ENCODE measurements at places on chromosomes 4 and X. TPM values are rescaled to one million over a fixed set of nuclear protein-coding genes. Genes with fewer than 3 reads are reported as not detected.
A peak's percentile ranks its signal among the peaks of the same experiment; 100 is the strongest.

DNA sequence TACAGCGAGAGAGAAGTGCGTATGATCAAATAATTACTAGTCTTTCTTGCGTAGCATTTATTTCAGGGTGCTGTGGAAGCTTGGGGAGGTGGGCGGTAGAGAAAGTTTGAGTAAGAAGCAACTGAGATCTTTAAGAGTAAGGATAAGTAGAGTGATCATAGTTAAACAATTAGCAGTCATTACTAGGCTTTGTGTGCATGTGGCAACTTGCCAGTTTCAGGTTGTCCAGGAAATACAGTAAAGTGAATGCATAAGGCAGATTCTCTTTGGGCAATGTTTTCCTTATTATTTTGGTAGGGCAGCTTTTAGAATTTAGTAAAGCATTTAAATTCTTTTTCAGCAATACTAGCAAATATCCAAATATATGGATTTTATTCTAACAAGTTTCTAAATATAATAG lies 57.0 kb downstream of the HPGDS start:
- DNase-seq, result no peak

The CFAP299 gene
- 0.32 TPM for polyA plus RNA-seq

- no peak for DNase-seq
These were observed 23.7 kb downstream of the DOK7 start for GRCh38 chr4:3486541-3487540.

GRCh38 chr4:40492691-40493090 lies 137.0 kb downstream of the RBM47 start:
- no peak for DNase-seq

DNA sequence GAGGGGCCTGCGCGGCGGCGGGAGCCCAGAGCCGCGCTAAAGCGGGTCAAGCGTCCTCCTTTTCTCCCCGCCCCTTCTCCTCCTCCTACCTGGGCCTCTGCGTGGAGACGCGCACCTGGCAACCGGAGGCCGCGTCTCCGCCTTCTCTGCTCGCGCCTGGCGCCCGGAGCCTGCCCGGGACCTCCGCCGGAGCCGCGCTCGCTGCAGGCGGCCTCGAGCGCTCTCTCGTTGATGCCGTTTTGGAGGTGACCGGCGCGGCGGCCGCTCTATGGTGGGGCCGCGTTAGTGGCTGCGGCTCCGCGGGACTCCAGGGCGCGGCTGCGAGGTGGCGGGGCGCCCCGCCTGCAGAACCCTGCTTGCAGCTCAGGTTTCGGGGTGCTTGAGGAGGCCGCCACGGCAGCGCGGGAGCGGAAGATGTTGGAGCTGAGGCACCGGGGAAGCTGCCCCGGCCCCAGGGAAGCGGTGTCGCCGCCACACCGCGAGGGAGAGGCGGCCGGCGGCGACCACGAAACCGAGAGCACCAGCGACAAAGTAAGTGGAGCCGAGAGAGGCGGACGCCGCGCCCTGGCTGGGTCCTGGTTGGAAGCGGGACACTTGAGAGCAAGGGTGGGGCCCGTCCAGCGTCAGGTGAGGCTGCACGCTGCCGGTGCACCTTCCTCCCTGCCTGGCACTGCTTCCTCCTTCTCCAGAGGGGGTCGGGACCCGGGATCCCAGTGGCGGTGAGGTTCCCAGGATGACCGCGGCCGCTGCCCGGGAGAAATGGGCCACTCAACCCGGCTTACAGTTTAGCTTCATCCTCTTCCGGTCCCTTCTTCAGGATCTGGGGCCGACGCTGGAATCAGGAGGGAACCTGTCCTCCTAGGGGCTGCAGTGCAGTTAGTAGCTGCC lies at the start of gene CDS1:
TSS of gene CDS1 (plus strand) at position 140 of the 888 bp plus-strand sequence. CDS start at position 415, 275 bp downstream.
- peak; percentile 15 for DNase-seq

DNA sequence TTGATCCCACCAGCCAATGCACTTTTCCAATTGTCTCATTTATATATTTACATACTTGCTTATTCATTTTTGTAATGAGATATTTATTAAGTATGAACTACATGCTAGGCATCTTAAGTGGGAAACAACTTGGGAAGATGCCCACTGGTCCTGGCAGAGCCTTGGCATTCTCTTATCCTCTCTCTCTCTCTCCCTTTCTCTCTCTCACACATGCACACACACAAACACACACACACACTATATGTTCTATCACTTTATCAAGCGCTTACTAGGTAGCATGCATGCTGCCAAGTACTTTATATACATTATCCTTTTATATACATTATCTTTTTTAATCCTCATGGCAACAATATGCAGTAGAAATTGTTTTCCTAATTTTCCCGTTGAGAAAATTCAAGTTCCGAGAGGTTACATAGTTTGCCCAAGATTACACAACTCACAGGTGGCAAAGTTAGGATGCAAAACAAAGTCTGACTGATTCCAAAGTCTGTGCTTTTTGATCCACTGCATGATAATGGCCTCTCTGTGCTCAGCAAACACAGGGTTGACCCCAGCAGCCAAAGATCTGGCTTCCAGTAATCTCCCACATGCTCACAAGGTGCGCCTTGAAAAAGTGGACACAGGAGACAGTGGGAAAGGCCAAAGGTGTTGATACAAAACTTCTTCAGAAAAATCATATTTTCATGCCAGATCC lies 173.1 kb upstream of the KLF3 start:
- DNase-seq, result no peak
